Bronchial epithelial cell (primary cell): ENCODE measurements at places on chromosomes 5 and 9. TPM values are rescaled to one million over a fixed set of nuclear protein-coding genes. Genes with fewer than 3 reads are reported as not detected.
A peak's percentile ranks its signal among the peaks of the same experiment; 100 is the strongest.

Gene AQP7
- total RNA-seq: not detected in 2 replicates

Gene FBN2
- total RNA-seq: 26.1 and 49.0 TPM in 2 replicates

Gene ADAMTS6
- 5.9 and 17.6 TPM in 2 replicates for total RNA-seq

Gene AK8
- total RNA-seq: 0.26 TPM in 1 of 2 replicates, not detected in the other

Gene OR1J2
- not detected in 2 replicates for total RNA-seq

Gene MAMDC4
- 1.1 and 1.5 TPM in 2 replicates for total RNA-seq

Gene SPINK7
- 13.7 and 23.4 TPM in 2 replicates for total RNA-seq

- no peak for DNase-seq
These were observed 253.4 kb downstream of the ARRDC3 start for GRCh38 chr5:91129748-91130147.

- no peak for DNase-seq
These were observed 97.7 kb upstream of the MEGF10 start for GRCh38 chr5:127192836-127193338.

- DNase-seq: no peak
These were observed 368.9 kb downstream of the TMEM161B start for GRCh38 chr5:87899721-87900131.

DNA sequence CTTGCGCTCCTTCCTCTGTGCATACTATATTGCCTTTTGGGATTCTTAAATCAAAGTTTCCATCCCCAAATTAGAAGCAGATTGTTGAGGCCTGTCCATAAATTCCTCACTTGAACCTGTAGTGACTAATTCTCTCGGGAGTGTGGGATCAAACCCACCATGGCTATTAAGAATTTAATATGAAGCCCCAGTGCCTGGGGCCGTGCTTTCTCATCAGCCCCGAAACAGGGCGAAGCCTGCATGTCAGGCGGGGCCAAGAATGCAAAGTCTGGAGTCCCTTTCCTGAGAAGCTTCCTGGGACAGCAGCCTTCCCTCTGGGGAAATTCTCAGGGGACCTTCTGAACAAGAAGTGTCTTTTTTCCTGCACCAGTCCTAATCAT is 29.3 kb upstream of the FAT2 start:
- DNase-seq: peak; percentile 68

DNA sequence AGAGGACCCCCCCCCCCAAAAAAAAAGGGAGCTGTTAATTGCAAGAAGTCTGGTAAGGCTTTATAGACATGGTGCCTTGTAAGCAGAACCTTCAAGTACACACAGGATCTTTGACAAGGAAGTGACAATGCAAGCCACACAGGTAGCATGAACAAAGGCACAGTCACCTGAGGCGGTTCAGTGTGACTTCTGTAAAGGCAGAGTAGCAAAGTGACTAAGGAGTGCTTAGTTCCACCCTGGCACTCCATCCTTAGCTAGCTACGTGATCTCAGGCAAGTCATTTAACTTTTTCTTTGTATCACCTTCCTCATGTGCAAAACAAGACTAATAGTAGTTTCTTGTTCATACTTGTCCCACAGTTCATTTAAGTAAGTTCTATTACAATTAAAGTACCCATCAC is 282.0 kb downstream of the PRELID2 start:
- peak; percentile 73 for DNase-seq

- peak; percentile 21 for DNase-seq
These were observed 892.9 kb downstream of the NR2F1-AS1 start for GRCh38 chr5:92687821-92688722.

DNA sequence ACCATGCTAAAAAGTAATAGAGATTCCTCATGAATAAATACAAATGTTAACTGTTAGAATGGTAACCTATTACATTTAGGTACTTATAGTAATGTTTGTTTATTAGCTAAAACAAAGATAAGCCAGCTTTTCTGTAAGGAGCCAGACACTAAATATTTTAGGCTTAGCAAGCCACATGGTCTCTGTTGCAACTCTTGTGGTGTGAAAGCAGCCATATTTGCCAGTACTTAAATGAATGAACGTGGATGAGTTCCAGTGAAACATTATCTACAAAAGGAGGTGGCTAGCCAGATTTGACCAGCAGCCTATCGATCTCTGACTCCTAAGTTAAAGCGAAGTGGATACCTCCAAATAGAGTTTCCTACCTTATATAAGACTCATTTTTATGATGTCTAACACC is 331.6 kb downstream of the CDH12 start:
- no peak for DNase-seq

DNA sequence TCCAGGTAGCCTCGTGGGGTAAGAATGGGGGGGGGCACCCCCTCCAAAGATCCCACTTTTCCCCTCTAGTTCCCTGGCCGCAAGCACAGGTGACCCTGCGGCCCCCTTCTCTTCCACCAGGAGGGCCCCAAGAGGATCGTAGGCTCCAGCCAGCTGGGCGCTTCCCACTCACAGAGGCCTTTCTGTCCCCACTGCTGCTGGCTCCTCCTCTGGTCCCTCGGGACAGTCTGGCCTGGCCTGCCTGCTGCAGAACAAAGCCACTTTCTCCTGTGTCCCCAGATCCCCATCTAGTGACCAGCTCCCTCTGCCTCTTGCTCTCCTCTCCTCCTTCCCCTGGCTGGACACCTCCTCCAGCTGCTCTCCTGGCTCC is 534 bp upstream of the SAPCD2 start:
- DNase-seq: no peak

- no peak for DNase-seq
These were observed 42.7 kb downstream of the OR2V1 start for GRCh38 chr5:181088289-181088688.

DNA sequence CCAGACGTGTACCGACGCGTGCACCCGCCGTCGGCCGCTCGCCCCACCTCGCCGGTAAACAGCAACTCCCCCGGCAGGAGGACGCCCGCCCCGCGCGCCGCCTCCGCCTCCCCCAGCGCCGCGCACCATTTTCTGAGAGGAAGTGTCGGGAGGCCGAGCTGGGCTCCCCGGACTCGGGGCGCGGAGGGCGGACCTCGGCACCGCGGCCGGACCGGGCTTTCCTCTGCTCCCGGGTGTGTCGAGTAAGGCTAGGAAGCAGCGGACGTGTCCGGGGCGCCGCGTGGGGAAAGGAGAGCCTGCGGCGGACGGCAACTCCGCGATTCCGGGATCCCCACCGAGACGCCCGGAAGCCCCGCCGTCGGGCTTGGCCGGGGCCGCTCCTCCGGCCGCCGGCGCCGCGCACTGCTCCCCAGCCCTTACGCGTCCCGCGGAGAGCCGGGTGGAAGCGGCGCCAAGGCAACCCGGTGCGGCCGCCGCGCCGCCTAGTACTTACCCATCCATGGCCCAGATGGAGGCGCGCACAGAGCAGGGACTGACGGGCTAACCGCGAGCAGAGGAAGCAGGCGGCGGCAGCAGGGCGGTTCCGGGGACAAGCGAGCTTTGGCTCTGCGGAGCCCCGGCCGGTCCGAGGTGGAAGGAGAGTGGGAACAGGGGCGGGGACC is at the start of gene PTBP3:
Gene PTBP3 (minus strand): TSS at position 643 of the 662 bp plus-strand sequence. CDS start 35,754 bp downstream, outside the sequence.
- peak; percentile 49 for DNase-seq

GRCh38 chr5:172145870-172146747 is 41.9 kb downstream of the STK10 start:
- DNase-seq: peak; percentile 31

GRCh38 chr5:83011985-83012384 is 65.2 kb downstream of the TMEM167A start:
- DNase-seq: no peak

DNA sequence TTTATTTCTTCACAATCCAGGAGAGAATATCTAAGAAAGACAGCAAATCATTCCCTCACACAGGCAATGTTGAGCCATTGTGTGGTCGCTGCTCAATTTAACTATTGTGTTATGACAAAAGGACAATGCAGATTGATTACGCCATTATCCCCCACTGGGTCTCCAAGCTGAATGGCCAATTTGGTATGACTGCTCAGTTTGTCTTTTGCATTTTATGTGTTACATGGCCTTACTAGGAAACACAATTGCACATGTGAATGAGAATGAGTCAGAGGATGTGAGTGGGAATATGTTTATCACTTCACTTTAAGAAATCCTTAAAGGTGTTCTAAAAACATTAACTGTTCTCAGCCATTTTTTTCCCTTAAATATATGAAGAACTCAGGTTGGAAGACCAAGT is 108.3 kb downstream of the FAM174A start:
- peak; percentile 75 for DNase-seq
